Stimulated activated CD4-positive, alpha-beta T cell treated with anti-CD3 and anti-CD28 coated beads, Interleukin-4, amount 100 ng/mL, for 1 hour (primary cell): ENCODE measurements at places on chromosomes 6 and 20.

- DNase-seq = no peak
These were observed 103.6 kb upstream of the SGK1 start for GRCh38 chr6:134421501-134421900.

DNA sequence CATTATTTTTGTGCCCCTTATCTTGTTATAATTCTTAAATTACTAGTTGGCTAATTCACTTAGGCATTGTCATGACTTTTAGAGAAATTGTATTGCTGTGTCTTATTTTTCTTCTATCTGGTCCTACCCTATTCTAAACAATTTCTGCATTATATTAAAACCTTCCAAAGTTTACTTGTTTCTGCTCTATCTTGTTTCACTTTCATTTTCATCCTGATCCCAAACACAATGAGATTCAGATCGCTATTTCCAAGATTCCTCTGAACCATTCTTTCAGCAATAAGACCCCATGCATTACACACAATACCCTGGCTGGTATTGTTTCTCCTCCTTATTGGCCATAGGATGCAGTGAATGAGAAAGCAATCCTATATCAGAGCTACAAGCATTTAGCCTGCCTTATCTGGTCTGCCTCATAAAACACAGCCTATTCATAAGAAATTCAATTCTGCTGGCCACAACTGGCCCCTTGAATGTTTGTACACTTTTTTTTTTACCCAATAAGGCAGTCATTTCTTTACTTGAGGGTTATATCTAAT, 69.9 kb upstream of the POU3F2 start:
- no peak for DNase-seq

DNA sequence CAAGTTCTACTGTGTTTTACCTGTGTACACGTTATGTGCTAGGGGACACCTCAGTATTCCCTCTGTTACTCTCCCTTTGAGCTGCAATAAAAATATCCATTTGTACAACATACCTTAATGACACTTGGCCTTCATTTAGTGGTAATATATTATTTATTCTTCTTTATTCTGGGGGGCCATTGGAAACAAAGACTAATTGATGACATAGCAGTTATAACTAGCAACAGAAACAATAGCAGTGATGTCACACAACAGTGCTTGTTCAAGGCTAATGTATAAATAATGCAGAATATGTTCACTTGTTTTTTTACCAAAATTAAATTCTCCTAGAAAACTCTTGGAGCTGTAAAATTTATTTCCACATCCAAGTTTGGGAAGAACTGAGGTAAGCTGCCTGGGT, 92.2 kb upstream of the FAM83B start:
- no peak for DNase-seq

DNA sequence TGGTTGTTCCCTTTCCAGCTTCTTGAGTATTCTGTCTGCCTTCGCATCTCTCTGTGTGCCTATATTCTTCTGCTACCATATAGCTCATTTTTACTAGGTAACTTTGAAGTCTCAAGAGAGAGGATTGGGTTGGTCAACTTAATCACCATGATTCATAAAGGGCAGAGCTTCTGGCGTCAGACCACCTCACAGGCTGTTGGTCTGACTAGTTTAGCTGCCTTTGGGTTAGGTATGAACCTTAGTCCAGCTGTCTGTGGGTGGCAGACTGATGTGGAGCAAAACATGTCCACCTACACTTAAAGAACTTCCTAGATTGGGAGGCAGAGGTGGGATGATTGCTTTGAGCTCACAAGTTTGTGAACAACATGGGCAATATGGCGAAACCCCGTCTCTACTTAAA, 192.2 kb upstream of the SGK1 start:
- no peak for DNase-seq

GRCh38 chr20:52748285-52748932, 223.7 kb upstream of the TSHZ2 start:
- no peak for DNase-seq

DNA sequence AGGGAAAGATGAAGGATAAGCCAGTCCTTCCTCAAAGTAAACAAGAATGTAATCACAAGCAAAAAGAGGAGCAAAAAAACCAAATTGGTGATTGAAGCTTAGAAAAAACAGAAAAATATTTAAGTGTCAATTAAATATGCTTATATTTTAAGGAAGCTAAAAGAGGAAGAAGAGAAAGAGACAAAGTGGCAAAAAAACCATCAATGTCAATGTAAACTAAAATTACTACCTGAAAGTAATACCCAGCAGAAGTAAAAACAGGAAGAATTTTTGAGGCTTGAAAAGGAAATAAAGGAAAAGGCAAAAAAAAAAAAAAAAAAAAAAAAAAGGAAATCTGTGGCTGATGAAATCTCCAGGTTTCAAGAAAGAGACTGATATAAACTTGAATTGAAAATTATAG, 36.2 kb upstream of the OGFRL1 start:
- DNase-seq = no peak

GRCh38 chr20:59004763-59005522, 2.1 kb downstream of the CTSZ start:
- peak; percentile 20 for DNase-seq
